CD8-positive, alpha-beta T cell (primary cell): ENCODE measurements at places on chromosomes 2 and 18. TPM values are rescaled to one million over a fixed set of nuclear protein-coding genes. Genes with fewer than 3 reads are reported as not detected.

CNGA3 gene
- not detected for total RNA-seq

MRO gene
- not detected for total RNA-seq

PLB1 gene
- 0.90 TPM for total RNA-seq

CRACDL gene
- total RNA-seq, result 0.75 TPM

LAMA1 gene
- total RNA-seq, result not detected

CDK15 gene
- not detected for total RNA-seq

APOB gene
- total RNA-seq, result not detected

TFCP2L1 gene
- total RNA-seq, result 0.22 TPM

AQP12B gene
- total RNA-seq, result not detected

- DNase-seq, result no peak
Observed at GRCh38 chr2:199144036-199144435, 313.7 kb downstream of the SATB2 start.

DNA sequence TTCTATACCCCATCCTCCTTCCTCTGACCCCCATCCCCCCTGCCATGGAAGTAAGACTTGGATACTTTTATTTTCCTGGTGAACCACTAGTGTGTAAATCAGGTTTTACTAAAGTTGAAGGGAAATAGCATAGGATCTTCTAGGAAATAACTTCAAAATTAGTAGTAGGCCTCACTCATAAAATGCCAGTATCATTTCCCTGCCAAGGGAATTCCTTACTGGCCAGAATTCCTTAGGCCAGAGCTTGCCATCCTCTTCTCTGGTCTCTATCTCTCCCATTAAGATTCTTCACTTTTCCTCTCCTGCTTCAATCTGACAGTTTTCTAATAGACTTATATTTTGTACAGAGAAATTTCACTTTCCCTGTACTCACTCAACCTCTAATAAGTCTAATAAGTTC, 322.8 kb upstream of the TANK start:
- DNase-seq, result no peak

- DNase-seq, result no peak
Observed at GRCh38 chr2:144703852-144704708, 184.2 kb upstream of the ZEB2 start.

- no peak for DNase-seq
Observed at GRCh38 chr2:191374366-191374765, 129.2 kb downstream of the MYO1B start.

DNA sequence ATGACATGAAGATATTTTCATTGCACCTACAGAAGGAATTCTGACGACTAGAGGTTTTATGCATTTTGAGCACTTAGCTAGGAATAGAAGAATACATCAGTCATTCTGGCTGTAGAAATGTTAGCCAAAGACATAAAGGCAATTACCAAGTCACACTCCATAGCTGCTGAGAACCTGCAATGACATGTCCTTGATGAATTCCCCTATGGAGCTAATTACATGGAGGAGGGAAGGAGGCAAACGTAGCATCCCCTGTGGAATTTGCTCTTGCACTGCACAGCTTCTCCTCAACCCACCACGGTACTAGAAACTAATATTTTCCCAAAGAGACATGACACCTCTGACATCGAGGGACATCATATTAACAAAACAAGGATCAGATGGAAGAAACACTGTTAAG, 174.0 kb upstream of the SESTD1 start:
- no peak for DNase-seq

- no peak for DNase-seq
Observed at GRCh38 chr2:151103551-151103950, 158.1 kb downstream of the RBM43 start.

DNA sequence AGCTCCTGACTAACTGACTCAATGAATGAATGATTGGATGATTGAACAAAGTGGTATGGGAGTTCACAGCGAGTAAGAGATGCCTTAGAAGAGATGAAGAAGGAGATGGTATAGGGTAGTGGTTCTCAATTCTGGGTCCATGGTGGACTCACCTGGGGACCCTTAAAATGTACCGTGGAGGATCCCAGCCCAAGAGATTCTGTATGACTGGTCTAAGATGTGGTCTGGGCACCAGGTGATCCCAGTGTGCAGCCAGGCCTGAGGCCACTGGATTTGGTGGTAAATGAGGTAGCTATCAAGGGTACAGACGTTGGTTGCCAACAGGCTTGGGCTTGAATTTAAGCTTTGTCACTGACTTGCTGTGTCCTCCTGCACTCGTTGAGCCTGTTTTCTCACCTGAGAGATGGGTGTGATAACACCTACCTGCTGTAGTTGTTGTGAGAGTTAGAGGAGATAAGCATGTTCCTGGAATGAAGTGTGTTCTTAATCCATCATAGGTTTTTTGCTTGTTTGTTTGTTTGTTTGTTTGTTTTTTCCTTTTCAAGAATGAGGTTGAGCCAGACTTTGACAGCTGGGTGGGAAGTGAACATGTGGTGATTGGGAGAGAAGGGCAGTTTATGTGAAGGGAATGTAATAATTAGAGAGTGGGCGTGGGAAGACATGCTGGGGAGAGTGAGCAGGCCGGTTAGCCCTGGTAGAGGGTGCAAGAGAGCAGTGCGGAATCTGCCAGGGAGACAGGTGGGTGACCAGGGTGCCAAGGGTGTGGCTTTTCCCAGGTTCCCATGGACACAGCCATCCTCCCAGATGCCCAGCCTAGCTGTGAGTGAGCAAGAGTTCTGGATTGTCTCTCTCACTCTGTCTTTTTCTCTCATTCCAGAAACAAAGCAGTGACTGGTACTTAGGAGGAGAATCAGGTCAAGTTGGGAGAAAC, 31.4 kb upstream of the IL1B start:
- no peak for DNase-seq

DNA sequence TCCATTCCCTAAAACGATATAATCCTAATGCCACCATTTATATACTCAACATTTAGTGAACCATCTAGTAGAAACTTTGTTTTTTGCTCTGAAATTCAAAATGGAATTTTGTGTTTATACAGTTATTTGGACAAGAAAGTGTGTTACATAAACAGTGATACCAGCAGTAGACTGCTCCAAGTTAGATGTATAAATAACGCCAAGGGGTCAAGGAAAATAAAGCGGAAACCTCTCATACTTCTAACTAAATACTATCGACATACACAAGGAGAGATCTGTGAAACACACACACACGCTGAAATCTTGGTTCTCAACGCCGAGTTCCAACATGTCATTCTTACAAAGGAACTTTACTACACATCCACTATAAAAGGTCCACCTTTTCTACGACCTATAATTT, 1.2 kb downstream of the TXNL1 start:
- no peak for DNase-seq

- no peak for DNase-seq
Observed at GRCh38 chr2:117888897-117889296, 74.4 kb downstream of the DDX18 start.

DNA sequence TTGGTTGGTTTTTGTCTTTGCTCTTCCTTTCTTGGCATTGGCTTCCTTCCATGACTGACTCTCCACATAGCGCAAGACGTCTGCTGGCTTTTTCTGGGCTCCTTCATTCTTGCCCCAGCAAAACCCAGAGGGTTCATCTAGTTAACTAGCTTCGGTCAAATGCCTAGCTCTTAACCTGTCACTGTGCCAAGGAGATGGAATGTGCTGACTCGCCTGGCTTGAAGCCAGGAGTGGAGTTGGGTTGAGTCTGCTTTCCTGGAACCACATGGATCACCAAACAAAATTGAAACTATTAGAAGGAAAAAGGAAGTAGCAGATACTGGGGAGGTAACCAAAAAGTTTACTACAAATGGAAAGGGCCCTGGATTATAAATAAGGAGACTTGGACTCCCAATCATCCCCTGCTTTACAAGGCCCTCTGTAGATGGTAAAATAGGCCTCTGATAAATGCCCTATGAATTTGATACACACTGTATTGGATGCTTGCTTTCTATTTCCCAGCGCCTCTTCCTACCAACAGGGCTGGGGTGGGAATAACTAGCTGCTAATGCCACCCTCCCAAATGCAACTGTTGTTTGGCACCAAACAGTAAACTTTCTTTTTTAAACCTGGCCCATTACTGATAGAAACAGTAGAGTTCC, 11.3 kb downstream of the MALT1 start:
- no peak for DNase-seq

GRCh38 chr2:122927197-122927596, 1097.9 kb upstream of the CNTNAP5 start:
- DNase-seq, result no peak

- no peak for DNase-seq
Observed at GRCh38 chr18:75238100-75238499, 27.5 kb downstream of the TSHZ1 start.

- no peak for DNase-seq
Observed at GRCh38 chr18:44735096-44735495, 54.4 kb downstream of the SETBP1 start.

GRCh38 chr2:146579147-146579930, 1265.5 kb upstream of the ACVR2A start:
- DNase-seq, result no peak

GRCh38 chr18:7196421-7196820, 34.5 kb upstream of the LRRC30 start:
- no peak for DNase-seq

GRCh38 chr2:226215902-226216503, 583.6 kb downstream of the IRS1 start:
- peak; percentile 47 for DNase-seq
